ENCODE measurements at places on chromosomes 1 and 21.

DNA sequence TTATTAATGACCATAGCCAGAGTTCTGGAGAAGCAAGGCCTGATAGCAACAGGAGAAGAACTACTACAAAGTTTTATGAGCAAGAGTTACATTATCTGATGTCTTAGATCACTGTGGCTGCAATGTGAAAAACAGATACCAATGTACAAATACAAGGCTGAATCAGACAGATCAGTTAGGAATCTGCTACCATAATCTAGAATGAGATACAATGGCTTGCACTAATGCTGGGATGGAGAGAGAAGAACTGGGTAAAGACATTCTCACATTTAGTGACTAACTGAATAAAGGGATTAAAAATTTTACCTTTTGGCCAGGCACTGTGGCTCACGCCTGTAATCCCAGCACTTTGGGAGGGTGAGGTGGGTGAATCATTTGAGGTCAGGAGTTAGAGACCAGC, 41.3 kb downstream of the ARID4B start:
- no peak for DNase-seq

DNA sequence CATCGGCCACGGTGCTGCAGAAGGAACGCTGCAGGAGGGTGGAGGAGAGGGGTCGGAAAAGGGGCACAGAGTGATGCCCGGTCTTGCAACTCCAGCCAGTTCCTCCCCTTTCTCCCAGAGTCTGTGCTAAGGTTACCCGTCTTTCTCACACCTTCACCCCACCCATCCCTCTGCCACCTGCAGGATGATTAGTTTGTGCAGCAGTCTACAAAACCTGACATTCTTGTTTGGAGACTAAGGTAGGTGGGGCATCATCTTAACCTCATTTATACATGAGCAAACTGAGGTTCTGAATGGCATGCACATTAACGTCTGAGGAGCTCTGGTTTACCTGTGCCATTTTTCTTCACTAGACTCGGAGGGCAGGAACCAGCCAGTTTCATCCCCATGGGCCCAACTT, 232.3 kb downstream of the GRIK3 start:
- no peak for DNase-seq

- DNase-seq: no peak
Measured at GRCh38 chr1:6450943-6451373, 15.0 kb downstream of the TNFRSF25 start.

- no peak for DNase-seq
Measured at GRCh38 chr21:42843056-42843455, 36.3 kb downstream of the WDR4 start.

DNA sequence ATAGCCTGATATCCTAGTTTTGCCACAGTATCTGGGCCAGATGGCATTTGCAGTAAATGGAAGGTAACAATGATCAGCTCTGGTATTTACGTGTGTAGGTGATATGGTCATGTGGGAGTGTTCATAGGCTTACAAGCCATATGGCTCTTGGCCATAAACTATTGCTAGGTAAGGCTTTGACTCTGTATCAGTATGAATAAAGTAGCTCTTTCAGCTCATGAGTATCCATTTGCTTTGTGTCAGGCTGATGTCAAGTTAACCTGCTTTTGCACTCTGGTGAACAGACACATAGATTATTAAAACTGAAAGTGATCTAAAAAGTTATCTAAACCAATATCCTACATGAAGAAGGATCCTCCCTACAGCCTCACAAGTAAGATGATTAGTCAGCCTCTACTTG, 69.0 kb downstream of the DDR2 start:
- DNase-seq: peak; percentile 42

- no peak for DNase-seq
Measured at GRCh38 chr1:151831605-151832004, at the start of gene RORC. TSS of gene RORC (minus strand) at chr1:151831802. CDS start at chr1:151831764, 38 bp downstream.

DNA sequence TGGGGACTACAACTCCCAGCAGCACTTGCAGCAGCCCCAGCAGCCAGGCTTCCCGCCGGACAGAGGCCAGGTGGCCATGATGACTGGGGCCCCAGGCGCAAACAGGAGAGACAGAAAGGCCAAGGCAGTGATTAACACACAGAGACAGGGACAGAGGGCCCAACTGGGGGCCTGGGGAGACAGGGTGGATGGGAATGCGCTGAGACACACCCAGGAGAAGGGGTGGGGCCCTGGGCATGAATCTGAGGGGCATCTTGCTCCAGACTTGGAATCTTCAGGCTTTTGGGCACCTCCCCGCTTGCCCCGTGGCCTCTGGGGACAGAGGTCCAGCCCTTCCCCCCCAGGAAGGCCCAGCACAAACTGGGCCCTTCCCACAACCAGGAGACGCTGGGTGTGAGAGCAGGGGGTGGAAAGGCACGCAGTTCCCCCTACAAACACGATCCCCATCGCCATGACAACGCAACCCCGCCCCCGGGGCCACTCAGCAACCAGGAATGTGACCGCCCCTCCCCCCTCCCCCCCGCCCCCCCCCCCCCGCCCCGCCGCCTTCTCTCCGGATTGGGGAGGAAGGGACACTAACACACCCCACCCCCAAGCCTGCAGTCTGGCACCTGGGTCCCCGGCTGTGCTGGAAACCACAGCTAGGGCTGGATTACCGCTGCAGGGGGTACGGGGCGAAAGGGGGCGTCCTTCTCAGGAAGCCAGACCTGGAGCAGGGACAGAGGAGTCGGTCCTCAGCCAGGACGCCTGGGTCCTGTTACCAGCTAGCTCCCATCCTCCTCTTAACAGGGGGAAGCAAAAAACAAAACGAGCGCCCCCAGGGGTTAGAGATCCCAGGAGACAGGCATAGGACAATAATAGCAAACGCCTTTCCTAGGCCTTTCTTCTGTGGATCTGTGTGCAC, 4.5 kb downstream of the HDGF start:
- DNase-seq: peak; percentile 99

- DNase-seq: no peak
Measured at GRCh38 chr1:182584746-182585145, 4.3 kb downstream of the RNASEL start.

GRCh38 chr1:60103186-60103585, 29.6 kb upstream of the C1orf87 start:
- no peak for DNase-seq

- DNase-seq: no peak
Measured at GRCh38 chr1:175911138-175911537, 167.7 kb upstream of the TNR start.

DNA sequence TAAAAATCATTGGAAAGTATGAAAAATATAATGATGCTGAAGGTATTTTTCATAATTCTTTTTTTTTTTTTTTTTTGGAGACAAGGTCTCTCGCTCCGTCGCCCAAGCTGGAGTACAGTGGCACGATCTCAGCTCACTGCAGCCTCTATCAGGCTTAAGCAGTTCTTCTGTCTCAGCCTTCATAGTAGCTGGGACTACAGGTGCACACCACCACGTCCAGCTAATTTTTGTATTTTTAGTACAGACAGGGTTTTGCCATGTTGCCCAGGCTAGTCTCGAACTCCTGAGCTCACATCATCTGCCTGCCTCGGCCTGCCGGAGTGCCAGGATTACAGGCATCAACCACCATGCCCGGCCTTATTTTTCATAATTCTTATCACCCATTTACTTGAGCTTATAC, 13.3 kb downstream of the SMAP2 start:
- DNase-seq: no peak

- DNase-seq: no peak
Measured at GRCh38 chr1:20410503-20410902, 75.5 kb downstream of the CAMK2N1 start.

DNA sequence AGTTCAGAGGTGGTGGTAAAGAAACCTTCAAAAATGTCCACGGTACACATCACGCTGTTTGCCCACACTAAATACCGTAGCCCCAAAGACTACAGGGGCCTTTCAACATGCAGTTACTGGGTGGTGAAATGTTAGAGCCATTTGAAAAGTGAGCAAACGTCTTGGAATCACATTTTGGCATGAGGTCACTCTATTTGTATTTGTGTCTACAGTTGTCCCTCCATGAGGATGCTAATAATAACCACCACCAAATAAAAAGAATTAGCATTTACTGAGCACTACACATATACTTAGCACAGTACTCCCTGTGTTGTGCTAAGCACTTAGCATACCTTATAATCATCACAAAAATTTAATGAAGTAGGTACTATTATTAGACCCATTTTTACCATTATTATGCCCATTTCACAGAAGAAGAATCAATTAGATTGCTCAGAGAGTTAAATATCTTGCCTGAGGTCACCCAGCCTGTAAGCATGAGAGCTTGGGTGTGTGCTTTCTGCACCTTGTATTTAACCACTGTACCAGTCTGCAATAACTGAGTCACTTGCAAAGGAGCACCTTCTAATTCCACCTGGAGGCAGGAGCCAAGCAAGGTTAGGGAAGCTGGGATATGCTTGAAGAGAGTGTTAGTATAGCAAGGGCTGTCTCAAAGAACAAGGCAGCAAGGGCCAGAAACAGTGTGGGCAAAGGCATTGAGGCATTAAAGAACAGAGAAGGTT, 57.4 kb downstream of the DNTTIP2 start:
- no peak for DNase-seq

DNA sequence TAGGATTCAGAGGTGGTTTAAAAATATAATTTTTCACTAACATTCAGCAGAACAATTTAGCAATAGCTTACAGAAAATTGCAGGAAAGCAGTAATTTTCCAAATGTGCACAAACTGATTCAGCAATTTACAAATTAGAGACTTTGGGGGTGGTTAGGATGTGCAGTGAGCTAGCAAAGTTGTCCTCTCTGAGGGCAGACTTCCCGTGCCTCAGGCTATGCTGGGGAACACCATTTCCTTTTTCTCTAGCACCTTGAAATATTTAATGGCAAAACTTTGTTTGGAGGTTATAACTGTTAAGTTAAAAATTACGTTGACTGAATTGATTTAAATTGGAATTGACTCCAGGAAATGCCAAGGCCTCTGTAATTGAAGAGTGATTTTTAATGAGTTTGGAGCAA, 258.9 kb downstream of the PTBP2 start:
- DNase-seq: no peak

DNA sequence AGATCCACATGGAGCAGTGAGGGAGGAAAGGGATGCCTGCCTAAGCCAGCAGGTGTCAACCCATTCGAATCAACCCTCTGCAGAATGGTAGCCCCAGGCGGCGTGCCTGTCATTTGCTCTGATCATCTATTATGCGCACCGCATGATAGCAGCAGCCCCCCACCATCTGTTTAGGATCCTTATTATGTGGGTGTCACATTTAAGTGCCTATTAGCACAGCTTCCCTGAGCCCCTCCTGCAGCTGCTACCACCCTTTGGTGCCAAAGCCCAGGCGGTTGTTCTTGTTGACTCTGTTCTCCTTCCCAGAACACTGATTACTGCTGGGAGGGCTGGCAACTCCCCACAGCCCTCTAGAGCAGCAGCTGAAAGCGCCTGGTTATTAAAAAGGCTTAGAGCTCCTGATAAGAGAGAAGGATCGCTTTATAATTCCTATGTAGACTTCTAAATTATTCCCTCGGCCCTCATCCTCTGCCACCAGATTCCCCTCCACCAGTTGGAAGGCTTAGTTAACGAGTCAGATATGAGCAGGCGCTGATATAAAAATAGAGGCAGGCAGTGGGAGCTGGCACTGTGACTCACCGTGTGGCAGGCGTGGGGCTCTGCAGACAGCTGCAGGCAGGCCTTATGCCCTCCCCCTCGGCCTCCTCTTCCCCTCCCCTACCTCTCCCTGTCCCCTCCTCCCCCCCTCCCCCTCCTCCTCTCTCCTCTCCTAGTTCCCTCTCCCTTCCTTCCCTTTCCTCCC, 23.0 kb downstream of the ACTA1 start:
- DNase-seq: peak; percentile 76

- DNase-seq: peak; percentile 61
Measured at GRCh38 chr1:21534674-21535378, 25.6 kb downstream of the ALPL start.

- DNase-seq: no peak
Measured at GRCh38 chr1:111476761-111477309, 3.1 kb downstream of the C1orf162 start.

GRCh38 chr1:87236585-87236984, 92.1 kb upstream of the LMO4 start:
- DNase-seq: no peak

- DNase-seq: peak; percentile 67
Measured at GRCh38 chr1:150973836-150974579, 627 bp downstream of the CERS2 start.

GRCh38 chr1:174954671-174955669, 44.8 kb upstream of the CACYBP start:
- no peak for DNase-seq

- no peak for DNase-seq
Measured at GRCh38 chr1:94745742-94746141, 74.4 kb upstream of the SLC44A3 start.

DNA sequence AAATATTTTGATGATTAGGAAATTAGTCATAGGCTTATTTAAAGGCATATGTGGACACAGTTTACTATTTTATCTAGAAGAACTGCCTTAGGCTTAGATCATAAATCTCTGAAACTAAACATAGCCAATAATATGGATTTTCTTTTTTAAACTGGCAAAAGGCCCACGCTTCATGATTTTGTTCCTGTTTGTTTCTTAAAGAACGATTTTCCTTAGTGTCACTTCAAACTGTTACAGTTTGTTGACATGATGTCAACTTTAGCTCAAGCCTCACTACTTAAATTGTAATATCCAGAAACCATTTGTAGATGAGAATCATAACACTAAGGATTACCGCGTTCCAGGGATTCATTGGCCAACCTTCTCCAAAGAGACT, 322.6 kb downstream of the HHIPL2 start:
- DNase-seq: no peak

DNA sequence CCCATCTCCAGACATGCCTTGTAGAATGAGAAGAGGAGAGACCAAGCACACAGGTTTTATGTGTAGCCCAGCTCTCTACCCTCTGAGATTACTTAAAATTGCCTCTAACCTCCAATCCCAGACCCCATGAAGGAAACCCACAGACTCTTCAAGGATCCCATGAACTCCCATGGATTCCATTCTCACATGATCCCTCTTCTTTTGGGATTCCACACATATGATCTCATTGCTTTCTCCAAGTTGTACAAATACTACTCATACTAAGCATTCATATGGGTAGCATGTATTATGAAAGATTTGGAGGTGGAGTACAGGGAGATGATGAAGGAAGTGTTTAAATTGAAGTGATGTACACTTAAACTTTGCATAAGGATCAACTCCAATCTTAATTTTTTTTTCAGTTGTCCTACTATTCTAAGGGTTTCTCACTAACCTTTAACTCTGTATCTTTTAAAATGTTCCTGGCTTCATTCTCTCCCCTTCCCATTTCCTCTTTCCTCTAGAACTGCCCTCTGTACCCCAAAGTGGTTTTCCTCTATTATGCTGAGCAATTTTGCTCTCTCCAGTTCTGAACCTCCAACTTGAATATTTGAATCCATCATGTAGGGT, 41.6 kb downstream of the MFSD2A start:
- no peak for DNase-seq
